Stimulated activated naive CD8-positive, alpha-beta T cell treated with anti-CD3 and anti-CD28 coated beads, Interleukin-15, Interleukin-2, amounts not matched to agents 100 U/mL and 50 U/mL, for 24 hours (primary cell): ENCODE measurements at places on chromosomes 12 and 14.

GRCh38 chr12:19369691-19370148, 69.6 kb upstream of the AEBP2 start:
- no peak for DNase-seq

DNA sequence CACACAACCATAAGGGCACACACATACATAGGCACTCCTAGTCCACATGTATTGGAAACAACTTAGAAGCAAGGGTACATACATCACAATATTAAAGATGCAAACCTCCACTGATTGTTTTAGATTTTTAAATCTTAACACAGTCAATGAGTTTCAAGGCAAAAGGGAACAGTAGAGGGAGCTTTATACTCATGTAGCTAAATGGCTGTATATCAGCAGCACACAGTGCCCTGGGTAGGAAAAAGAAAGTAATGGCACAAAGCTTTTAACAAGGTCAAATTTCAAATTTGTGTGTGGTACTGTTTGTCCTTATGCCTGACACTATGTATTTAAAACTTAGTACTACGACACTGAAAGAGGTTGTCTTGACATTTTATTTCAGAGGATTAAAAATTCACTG, 262.0 kb downstream of the MED13L start:
- no peak for DNase-seq

- DNase-seq = no peak
These were observed 46.0 kb downstream of the DGLUCY start for GRCh38 chr14:91159906-91160305.

- no peak for DNase-seq
These were observed 56.5 kb downstream of the LTBP2 start for GRCh38 chr14:74555476-74556050.

- no peak for DNase-seq
These were observed 27.6 kb upstream of the C14orf132 start for GRCh38 chr14:96011607-96012006.

DNA sequence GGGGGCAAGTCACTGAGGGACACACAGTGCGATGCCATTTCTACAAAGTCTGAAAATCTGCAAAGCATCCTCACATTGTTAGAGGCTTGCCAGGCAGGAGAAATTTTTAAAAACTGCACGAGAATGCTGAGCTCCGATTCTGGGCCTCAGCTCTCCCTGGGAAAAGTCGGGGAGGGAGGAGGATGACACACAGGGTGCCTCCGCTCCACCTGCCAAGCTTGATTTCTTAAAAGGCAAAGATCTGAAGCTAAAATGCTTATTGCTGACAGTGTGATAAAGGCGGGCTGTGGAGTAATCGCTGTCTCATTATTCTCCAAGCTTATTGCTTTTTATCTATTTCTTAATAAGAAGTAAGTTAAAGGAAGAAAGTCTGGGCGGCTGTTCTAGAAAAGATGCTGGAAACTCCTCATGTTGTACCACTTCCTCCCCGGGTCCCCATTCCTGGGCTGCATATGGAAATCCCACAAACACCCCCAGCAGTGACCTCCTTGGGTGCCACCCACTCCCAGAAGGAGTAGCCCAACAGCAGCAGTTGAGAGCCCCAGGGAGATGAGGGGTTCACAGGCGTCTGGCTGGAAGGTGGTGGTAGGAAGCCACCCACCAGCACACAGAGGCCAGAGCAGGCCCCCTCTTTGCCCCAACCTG, 55.0 kb downstream of the CCDC85C start:
- DNase-seq = no peak

GRCh38 chr12:130788515-130788914, 50.5 kb downstream of the STX2 start:
- DNase-seq = no peak

DNA sequence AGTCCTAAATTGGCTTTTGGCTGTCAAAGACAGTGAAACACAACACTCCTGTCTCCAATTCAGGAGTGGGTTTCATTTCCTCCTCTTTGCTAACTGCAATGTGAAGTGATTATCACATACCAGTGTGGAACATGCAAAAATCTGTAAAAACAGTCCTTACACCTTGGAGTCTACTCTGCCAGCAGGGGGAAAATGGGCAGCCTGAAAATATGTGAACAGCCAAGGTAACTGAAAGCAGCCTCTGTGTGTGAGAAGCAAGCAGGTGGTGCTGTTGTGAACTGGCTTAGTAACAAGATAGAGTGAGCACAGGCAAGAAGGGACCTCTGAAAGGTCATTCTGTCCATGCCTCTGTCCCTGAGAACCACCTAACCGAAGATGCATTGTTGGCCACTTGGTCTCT, 6.0 kb downstream of the PRMT8 start:
- no peak for DNase-seq

DNA sequence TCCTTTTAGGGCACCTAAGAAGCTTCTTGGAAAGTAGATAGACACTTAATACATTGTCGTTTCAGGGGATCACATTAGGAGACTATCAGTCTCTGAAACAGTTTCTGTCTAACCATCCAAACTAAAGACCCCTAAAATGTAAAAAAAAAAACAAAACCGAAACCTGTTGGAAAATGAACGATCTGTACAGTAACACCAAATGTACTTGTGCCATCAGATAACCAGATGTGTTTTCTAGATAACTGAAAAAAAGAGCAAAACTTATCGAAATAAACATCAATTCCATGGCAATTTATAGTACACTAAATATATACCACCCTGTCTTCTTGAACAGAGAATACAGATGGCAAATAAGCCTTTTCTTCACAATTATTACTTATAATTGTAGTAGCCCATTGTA, 2.1 kb downstream of the LDHB start:
- no peak for DNase-seq

DNA sequence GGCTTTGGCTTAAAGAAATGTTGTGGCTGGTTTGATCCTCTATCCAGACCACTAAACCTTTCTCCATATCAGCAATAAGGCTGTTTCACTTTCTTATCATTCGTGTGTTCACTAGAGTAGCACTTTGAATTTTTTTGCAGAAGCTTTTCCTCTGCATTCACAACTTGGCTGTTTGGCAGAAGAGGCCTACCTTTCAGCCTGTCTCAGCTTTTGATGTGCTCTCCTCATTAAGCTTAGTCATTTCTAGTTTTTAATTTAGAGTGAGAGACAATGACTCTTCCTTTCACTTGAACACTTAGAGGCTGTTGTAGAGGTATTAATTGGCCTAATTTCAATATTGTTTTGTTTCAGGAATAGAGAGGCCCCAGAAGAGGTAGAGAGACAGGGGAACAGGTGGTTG, 13.8 kb downstream of the KCNMB4 start:
- no peak for DNase-seq

GRCh38 chr12:560691-561390, 101.1 kb downstream of the B4GALNT3 start:
- DNase-seq = no peak

DNA sequence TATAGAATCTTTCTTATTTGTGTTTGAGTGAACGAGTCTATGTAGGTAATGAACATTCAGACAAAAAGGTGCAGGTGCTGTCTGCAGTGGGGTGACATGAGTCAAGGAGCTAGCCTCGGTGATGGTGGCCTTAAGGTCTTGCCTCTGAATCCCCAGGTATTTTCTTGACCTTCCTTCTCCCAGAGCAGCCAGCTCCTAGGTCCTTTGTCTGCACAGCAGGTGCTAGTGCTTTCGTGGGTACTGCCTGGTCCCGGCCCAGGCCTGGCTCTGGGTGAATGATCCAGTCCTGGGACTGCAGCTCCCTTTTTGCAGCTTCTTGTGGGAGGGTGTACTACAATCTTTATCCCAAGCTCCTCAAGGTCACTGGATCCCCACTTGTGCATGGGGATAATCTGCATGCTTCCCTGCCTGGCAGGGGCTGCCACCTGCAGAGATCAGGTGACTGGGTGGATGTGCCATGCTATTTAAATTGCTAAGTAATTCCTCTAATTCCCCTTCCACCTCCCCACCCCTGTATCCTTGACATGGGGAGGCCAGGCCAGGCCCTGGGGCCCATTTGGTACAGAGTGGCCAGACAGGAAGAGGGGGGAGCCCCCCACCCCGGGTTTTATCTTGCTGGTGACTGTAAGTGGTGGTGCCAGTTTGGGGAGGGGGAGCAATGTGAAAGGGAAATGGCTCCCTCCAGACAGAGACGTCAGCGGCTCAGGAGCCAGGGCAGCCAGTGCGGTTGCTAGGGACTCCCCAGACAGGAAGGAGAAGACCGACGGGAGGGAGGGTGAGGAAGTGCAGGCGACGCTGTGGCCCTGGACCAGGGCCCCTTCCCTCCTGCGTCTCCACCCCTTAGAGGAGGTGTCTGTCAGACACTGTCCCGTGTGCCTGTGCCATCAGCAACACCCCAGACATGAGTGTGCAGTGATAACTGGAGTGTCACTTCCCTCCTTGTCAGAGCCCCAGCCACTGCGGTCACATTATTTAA, 6.7 kb downstream of the VASH1 start:
- peak; percentile 73 for DNase-seq

GRCh38 chr12:80559766-80560165, 115.7 kb downstream of the PTPRQ start:
- no peak for DNase-seq

GRCh38 chr12:29346769-29347421, 34.1 kb downstream of the ERGIC2 start:
- DNase-seq = no peak

DNA sequence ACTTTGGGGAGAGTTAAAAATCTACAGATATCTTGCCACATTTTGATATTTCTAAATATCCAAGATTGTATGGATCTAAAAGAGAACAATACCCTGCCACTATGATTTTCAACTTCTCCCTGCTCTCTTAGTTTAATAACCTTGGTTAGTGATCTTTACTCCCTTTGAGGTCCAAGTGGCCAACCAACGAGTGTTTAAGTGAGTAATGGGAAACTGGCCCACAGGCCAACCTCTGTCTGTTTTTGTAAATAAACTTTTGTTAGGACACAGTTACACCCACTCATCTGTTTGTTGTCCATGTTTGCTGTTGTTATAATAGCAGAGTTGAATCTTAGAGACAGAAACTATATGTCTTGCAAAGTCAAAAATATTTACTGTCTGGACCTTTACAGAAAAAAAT, 30.9 kb upstream of the NKX2-1 start:
- no peak for DNase-seq

GRCh38 chr12:168763-169525, 45.0 kb downstream of the SLC6A12 start:
- no peak for DNase-seq

- no peak for DNase-seq
These were observed 28.5 kb downstream of the CD9 start for GRCh38 chr12:6228535-6229223.

GRCh38 chr12:30048371-30048770, 264.6 kb upstream of the TMTC1 start:
- no peak for DNase-seq

DNA sequence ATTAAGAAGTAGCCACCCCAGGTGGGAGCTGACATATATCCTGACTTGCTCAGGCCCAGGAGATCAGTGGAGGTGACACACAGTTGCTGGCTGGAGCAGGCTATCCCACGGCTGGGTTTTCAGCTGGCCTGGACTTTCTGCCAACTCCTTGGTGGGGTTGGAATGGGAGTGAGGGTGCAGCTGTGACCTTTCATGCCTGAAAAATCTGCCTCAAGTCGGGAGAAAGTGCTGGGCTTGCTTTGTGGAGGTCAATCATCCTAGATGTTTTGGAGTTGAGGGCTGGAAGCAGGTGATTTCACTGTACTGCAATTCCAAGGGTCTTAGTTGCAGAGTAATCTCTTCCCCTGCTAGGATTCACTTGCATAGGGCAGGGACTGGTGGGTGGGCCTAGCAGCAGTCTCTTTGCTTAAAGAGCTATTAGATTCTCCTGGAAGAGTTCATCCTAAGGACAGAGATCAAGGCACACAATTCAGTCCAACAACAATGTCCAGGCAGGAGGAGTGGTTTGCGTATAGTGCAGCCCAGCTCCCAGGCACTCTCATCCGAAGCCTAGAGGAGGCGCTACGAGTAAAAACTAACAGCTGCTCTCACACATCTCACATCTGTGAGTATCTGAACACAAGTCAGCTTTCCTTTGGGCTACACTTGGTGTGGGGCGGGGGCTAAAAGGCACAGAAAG, 98.1 kb downstream of the GAS2L3 start:
- DNase-seq = no peak

GRCh38 chr12:90295858-90296257, 587.2 kb upstream of the ATP2B1 start:
- DNase-seq = no peak

DNA sequence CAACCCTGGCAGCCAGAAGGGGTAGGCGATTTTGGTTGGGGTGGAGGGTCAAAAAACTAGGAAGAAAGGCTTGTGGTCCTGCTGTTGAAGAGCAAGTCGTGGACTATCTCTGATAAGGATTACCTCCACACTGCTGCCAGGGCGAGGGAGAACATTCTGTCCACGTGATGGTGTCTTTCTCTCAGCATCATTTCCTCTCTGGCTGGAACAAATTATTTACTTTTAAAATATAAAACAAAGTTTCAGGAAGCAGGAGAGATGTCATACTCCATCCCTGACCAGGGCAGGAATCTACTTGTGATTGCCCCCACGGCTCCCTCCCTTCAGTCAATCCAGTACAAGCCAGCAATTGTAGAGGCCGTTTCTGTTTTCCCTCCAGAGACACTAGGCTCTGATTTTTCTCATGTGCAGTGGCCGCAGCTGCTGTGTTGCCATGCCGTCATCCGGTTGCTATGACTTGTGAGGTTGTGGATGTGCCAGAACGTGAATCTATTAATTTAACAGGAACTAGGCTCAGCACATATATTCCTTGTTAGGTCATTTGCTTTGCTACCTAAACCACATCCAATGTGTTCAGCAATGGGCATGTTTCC, 61.5 kb upstream of the PTGR2 start:
- DNase-seq = no peak

- DNase-seq = no peak
These were observed 592.5 kb upstream of the FLRT2 start for GRCh38 chr14:84937449-84937848.

- DNase-seq = no peak
These were observed 99.7 kb downstream of the DACT1 start for GRCh38 chr14:58737511-58737910.

GRCh38 chr12:55931317-55931779, 386 bp downstream of the DGKA start:
- DNase-seq = no peak

DNA sequence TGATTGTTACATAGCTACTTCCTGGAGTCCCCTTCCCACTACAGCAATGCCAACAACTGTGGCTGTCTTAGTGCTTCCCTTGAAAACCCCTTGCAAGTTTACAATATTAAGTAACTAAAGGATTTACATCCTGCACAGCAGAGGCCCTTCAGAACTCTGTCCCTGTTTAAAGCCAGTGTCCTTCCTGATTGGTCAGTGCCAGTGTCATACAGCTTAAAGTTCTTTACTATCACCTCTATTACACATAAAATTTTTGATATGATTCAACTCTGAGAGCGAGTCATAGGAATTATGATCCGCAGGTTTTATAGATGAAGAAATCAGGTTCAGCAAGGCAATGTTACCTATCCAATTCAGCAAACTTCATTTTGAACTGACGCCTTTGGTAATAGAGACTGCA, 91.4 kb upstream of the ALX1 start:
- no peak for DNase-seq

- no peak for DNase-seq
These were observed 619 bp downstream of the RAB15 start for GRCh38 chr14:64971491-64971942.

- peak; percentile 61 for DNase-seq
These were observed 244.2 kb upstream of the OR4E1 start for GRCh38 chr14:21917699-21918436.
